NCI-H1092 (cell line): ENCODE measurements at places on chromosomes 6 and 20.

GRCh38 chr6:127096167-127096566 is 22.3 kb upstream of the RSPO3 start:
- DNase-seq, result no peak

DNA sequence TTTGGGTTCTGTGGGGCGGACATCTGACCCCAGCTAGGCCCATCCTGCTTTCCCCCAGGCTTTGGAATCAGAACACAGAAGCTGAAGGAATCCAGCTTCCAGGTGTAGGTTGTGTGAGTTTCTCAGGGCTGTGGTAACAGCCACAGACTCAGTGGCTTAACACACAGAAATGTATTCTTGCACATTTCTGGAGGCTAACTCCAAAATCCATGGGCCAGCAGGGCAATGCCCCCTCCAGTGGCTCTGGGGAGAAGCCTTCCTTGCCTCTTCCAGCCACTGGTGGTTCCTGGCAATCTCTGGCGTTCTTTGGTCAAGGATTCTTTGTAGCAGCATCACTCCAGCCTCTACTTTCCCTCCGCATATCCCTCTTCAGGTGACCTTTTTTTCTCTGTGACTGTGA is 1.3 kb upstream of the EMILIN3 start:
- DNase-seq, result no peak

- DNase-seq, result no peak
Observed at GRCh38 chr6:74587386-74587785, 618.5 kb downstream of the COL12A1 start.

DNA sequence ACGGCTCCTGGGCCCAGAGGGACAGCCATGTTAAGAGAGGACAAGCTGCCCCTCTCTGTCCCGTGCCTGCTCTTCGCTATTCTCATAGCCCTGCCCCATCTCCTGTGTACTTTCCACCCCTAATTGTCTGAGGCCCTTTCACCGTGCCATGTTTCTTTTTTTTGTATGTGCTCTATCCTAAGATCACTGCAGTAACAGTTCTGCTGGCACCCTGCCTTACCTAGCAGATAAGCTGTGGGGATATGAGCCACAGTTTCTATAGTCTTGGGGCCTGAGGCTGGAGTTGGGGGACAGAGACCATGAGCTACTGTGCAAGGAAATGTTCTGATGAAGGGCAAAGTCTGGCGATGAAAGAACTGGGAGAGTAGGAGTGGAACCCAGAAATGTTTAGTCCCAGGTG is 269.5 kb upstream of the CITED2 start:
- DNase-seq, result no peak

DNA sequence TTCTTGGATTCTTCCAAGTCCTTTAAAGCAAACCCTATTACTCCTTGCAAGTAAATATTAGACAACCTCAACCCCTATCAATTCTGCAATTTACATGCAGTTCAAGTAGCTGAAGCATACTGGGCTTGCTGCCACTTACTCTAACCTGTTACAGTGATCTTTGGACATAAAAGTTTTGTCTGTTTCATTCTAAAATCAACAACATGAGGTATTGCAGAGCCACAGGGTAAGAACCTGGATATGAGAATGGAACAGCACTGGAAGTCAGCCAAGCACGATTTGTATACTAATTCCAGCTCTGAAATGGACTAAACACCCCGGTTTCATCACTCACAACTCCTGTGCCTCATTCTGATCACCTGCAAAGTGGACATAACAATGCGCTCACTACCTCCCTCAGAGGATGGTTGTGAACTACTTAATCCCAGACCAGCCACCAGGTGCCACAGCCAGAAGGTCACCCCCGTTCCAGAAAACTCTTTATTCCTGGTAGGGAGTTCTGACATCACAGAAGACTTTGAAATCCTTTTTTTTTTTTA is 270.0 kb downstream of the ADGB start:
- DNase-seq, result peak; percentile 2

GRCh38 chr20:35630636-35631035 is 15.0 kb downstream of the SPAG4 start:
- no peak for DNase-seq

DNA sequence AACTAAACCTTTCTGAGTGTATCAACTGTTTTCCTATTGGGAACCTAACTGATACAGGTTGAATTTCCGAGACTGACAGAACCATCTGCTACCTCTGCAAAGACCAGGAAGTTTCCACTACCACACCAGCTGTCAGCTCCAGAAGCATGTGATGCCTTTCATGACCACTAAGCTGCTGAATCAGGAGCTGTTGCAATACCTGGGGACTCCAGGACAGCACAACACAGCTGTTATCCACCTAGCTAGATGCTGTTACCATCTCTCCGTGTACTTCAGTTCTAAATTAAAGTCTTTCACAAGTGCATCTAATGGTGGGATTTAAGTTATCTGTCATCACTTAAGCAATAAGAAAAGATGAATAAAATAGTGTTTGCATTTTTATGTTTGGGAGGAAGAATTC is 158.2 kb upstream of the IMPG1 start:
- DNase-seq, result no peak

- no peak for DNase-seq
Observed at GRCh38 chr6:51554029-51554428, 533.4 kb downstream of the PKHD1 start.

DNA sequence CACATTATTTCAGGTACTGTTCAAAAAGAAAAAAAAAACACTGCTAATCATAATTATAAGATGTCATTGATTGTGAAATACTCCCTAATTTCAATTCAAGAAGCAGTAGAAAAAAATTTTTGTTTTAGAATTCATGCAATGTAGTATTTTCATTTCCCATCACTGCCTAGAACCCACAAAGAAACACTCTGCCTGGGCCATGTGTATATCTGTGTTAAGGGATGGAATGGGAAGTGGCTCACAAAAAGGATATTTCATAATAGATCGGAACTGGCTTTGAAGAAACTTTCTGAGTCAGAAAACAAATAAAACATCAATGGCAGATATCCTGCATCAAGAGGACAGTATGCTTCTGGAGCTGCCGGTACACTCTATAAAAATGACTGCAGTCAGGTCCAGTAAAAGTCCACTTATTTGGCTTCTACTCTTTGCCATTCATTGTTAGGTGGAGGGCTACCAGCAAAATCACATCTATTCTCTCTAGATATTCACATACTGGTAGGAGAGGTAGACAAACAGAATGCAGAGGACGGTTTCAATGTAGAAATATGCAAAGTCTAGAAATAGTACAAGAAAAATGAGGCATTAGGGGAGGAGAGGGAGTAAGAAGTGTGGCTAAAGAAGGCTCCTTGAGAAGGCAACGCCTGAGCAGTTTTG is 135.0 kb upstream of the TNFAIP3 start:
- DNase-seq, result no peak

DNA sequence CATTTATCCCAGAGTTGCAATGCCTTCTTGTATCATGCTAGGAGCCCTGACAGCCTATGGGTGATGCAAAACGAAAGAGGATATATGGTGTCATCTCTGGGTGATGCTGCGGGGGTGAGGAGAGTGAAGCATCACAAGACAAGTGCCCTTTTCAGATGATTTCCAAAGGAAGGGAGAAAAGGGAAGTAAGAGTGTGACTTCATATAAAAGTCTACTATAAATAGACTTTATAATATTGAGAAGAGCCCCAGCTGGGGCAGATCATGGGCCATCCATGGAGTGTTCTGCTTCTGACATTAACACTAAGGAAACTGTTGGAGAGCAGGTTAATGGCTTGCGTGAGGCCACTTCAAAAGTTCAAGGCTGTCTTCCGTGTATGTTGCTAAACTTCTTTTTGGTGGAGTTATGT is 4.4 kb downstream of the CD83 start:
- no peak for DNase-seq

DNA sequence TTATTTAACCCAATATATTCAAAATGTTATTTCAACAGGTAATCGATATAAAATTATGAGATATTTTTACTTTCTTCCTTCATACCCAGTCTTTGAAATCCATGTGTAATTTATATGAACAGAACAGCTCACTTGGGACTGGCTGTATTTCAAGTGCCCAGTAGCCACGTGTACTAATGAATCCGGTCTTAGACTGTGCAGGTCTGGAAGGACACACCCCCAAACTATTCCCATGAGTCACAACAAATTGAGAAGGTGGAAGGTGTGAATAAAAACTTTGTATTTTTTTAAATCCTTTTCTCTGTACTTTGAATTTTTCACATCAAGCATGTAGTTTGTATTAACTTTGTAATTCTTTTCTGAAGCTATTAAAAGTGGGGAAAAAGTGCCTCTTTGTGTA is 2.8 kb downstream of the UNC5CL start:
- no peak for DNase-seq

GRCh38 chr20:2005831-2006426 is 12.1 kb upstream of the PDYN start:
- no peak for DNase-seq

DNA sequence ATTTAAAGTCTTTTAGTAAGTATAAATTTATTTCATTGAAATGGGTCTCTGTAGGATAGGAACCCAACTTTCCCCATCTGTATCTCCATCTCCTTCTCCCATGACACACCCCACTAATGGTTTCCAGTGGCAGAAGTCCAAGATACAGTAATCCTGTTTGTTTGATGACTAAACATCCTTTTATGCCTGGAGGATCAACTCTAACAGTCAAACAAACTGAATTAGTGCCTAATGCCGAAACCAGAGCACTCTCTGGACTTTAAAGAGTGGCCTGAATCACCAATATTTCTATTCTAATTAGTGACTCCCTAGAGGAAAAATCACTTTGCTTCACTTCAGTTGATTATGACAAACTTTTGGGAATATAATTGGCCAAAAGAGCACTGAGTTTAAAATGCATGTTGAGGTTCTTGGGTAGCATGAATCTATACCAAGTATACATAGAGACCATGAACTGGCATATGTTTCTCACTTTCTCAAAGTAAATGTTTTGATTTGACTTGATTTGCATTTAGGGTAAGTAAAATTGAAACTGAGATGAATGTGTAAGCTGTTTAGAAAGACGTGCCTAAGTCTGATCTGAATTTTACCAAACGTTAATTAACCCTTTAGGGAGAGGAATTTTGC is 776.4 kb upstream of the NRSN1 start:
- DNase-seq, result peak; percentile 61

GRCh38 chr6:134506162-134506561 is 188.2 kb upstream of the SGK1 start:
- DNase-seq, result no peak

- no peak for DNase-seq
Observed at GRCh38 chr20:18995455-18995854, 181.9 kb downstream of the SCP2D1 start.

- no peak for DNase-seq
Observed at GRCh38 chr6:157813191-157813590, 9.9 kb upstream of the SNX9 start.

DNA sequence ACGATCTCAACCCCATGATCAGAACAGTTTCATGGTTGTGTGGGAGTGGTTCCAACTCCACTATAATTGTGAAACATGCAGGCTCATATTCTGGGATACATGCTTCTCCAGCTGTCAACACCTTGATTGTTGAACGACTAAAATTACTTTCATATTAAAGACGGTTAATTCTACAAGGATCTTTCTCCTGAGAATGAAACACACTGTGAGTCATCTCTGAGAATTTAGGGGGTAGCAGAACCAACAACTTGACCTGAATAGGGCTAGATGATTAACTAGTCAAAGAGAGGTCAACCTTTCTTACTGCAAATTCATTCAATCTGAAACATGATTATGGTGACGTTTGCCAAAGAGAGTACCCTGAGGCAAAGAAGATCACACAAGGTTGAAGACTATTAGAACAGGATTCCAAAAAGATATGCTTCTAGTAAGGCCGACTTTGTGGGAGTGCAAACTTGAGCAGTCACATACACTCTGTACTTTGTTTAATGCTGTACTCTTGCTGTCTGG is 175.2 kb upstream of the CITED2 start:
- no peak for DNase-seq

DNA sequence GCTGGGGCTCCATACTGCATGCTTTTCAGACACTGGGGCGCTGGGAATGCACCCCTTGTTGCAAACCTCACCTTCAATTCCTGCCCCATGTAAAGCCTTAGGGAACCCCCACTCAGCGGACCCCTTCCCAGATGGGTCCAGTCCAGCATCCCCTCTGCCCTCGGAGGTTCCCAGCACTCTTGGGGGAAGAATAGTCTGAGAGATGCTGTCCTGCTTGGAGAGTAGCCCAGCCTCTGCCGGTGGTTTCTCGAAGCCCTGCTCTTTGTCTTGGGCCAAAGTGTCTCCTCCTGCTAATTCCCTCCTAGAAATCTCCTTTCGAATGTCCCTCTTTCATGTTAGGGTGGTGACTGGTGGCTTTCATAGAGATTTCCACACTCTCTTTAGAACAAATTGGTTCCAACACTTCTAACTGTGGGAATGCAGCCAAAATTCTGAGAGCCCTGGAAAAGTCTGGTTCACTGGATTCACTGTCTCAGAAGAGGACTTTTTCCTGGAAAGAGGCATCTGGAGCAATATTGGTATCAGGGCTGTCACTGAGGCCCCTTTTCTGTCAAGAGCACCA is 24.9 kb upstream of the SULF2 start:
- DNase-seq, result no peak

- DNase-seq, result no peak
Observed at GRCh38 chr20:298776-299391, 1.5 kb downstream of the ZCCHC3 start.

DNA sequence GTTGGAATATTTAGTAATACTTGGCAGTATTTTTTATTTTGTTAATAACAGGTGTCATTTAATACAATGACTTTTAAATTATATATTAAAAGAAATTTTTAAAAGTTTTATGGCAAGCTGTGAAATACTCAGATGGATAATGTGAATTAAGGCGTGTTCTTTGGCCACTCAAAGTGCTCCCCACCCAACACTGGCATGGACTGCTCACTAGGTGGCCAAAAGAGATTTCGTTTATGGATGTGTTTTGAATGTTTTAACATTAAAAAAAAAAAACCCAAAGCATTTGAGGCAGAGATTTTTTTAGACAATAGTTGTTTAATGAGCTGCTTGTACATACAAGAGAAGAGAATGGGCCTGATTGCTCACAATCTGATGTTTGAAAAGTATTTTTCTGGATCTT is 86.5 kb downstream of the QKI start:
- no peak for DNase-seq

- DNase-seq, result no peak
Observed at GRCh38 chr20:35283441-35284266, 918 bp downstream of the EIF6 start.

- no peak for DNase-seq
Observed at GRCh38 chr6:81934936-81935335, 182.5 kb upstream of the TENT5A start.

- DNase-seq, result no peak
Observed at GRCh38 chr20:15814911-15815310, 758.3 kb downstream of the KIF16B start.

DNA sequence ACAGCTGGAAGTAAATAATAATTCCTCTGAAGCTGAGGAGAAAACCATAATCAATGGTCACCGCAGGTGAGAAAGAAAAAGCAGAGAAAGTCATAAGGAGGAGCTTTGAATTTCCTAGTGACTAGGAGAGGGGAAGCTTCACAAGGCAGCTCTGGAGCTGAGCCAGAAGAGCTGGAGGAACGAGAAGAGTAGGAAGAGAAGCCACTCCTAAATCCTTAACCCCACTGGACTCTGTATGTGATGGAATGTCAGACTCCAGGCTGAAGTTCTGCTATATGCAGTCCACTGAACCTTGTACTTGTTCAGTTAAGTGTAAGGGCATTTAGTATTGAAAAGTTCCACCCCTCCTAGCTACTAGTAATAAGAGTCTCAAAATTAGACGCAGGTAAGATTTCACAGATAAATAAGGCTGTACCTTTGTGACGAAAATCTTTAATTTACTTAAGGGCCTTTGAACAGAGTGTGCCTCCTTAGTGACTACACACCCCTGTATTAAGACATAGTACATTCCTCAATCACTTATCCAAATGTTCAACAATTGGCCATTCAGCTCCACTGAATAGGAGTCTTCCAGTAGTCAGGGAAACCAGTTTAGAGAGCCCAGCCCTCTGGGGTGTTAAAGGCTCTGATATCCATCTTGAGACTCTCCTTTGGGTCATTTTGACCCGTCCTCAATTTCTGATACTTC is 71.4 kb upstream of the UFL1 start:
- DNase-seq, result no peak
